ENCODE measurements at places on chromosomes 2 and 18. TPM values are rescaled to one million over a fixed set of nuclear protein-coding genes. Genes with fewer than 3 reads are reported as not detected.

INHA gene
- polyA plus RNA-seq: 0.87 TPM

GRCh38 chr2:27795093-27795834 is 23.7 kb downstream of the MRPL33 start:
- DNase-seq: no peak

DNA sequence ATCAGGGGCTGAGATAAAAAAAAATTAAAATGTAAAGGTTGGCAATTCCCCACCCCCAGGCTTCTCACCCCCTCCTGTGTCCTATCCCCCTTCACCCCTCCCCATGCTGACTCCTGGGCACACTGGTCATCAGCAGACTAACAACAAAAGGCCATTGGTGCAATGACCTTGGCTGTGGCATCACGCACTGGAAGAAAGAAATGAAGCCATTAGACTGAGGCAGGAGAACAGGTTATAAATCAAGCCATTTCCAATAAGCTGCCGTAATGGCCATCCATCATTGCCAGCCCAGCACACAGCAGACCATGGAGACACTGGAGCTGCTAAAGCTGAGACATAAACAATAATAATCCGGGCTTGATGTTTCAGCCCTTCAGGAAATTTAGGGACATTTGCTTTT is 342.4 kb upstream of the ETAA1 start:
- DNase-seq: peak; percentile 55

ANKRD36C gene
- 31.9 TPM for polyA plus RNA-seq

ASXL3 gene
- 8.5 TPM for polyA plus RNA-seq

- DNase-seq: no peak
Measured at GRCh38 chr2:43178602-43179542, 47.5 kb downstream of the ZFP36L2 start.

- no peak for DNase-seq
Measured at GRCh38 chr2:85769983-85770362, 16.2 kb downstream of the ATOH8 start.

GRCh38 chr18:44920441-44920840 is 239.8 kb downstream of the SETBP1 start:
- DNase-seq: no peak

DNA sequence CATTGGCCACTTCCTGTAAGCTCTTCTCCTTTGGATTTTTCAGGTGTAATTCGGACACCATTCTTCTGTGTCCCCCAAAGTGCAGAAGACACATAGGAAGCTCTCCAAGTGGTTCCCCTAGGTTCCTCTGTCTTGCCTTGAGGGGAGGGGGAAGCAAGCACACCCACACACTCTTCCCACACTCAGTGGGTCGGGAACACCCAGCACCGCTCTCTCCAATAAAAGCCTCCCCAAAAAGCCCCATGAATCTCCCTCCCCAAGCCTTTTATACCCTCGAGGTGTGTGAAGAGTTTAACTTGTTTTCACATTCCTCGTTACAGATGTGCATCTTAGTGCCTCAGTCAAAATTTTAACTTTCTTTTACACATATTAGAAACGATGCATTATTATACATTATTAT is 9.9 kb upstream of the TMEM237 start:
- DNase-seq: no peak

DNA sequence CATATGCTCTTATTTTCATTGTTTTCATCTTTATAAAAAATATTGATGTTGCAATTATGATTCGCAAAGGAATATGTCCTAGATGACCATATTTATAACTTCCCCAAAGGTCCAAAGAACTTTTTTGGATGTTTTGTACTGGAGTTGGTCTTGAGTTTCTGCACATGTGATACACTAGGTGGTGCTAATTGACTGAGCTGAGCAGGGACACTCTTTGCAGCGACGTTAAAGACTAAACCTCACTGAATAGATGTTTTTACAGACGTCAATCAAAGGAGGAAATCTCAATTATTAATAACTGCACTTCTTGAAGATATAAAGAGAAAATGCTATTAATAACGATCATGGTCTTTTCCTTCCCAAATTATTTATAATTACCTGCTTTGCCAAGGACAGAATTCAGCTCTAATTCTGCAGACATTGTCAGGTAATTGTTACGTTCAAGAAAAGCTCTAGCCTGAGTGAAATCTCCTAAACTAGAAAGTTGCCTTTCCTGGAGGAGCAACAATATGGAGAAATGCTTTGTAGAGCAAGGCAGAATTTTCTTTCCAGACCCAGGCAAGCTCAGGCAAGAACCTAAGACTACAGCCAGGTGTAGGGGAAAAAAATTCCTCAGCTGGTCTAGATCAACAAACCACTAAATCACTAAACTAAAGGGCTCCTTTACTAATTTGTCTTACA is 119.3 kb upstream of the RBBP8 start:
- no peak for DNase-seq

DNA sequence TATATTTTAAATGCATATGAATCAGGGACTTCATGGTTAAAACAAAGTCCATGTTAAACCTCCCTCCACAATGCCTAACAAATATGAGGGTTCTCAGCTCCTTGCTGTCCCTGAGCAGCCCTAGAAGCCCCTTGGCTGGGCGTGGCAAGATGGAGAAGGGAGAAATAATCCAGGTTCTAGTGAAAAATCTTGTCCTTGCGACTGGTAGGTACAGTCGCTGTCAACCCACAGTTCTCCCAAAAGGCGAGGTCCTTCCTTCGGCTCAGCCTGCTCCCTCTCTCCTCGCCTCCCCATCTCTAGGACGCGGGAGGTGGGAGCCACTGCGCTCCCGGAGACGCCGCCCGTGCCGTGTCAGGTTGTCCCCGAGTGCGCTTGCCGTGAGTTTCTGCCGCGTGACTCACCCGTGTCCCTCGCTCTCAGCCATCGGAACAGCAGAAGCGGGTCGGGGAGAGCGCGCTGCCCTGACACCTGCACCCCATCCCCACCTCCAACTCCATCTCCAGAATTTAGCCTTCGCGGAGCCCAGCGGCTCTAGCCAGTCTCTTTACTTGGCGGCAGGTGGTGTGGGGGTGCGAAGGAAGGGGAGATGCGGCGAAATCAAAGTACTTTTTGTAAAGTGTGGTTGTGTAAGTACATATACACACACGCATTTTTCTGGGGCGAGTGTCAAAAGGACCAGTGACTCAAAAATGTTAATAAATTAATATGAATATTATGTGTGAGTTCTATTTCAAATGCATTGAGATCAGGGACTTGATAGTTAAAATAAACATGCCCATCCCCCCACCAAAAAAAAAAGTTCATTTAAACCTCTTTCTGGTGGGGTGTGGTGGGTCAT is 65.1 kb upstream of the TMEM17 start:
- DNase-seq: no peak

GRCh38 chr2:145124085-145124484 is 604.2 kb upstream of the ZEB2 start:
- no peak for DNase-seq

- DNase-seq: no peak
Measured at GRCh38 chr2:29807082-29807481, 114.3 kb downstream of the ALK start.

SH2D6 gene
- 2.0 TPM for polyA plus RNA-seq

- no peak for DNase-seq
Measured at GRCh38 chr2:10647441-10647840, 42.3 kb downstream of the NOL10 start.

Data from renal pelvis (tissue), 12 donors.